ENCODE measurements at places on chromosomes 5 and 9.

DNA sequence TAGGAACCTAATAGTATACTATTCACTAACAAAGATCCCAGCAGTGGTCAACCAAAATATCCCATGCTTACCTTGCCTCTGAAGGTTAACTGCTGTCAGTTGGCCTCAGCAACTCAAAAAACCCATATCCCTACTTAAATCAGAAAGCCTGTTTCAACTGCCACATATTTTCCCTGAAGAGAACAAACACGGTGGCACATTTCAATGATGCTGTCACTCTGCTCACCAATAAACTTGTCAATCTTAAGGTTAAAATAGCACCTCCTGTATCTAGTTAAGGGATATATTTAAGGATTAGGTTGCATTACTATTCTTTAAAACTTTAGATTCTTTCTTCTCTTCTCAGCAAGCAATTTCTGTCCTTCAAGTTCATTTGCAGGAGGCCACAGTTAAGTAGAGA is 986.9 kb downstream of the CDH18 start:
- DNase-seq: no peak

GRCh38 chr5:10563110-10563944 is 543 bp upstream of the ANKRD33B start:
- DNase-seq: no peak

GRCh38 chr5:137389042-137389441 is 110.1 kb downstream of the SPOCK1 start:
- no peak for DNase-seq

DNA sequence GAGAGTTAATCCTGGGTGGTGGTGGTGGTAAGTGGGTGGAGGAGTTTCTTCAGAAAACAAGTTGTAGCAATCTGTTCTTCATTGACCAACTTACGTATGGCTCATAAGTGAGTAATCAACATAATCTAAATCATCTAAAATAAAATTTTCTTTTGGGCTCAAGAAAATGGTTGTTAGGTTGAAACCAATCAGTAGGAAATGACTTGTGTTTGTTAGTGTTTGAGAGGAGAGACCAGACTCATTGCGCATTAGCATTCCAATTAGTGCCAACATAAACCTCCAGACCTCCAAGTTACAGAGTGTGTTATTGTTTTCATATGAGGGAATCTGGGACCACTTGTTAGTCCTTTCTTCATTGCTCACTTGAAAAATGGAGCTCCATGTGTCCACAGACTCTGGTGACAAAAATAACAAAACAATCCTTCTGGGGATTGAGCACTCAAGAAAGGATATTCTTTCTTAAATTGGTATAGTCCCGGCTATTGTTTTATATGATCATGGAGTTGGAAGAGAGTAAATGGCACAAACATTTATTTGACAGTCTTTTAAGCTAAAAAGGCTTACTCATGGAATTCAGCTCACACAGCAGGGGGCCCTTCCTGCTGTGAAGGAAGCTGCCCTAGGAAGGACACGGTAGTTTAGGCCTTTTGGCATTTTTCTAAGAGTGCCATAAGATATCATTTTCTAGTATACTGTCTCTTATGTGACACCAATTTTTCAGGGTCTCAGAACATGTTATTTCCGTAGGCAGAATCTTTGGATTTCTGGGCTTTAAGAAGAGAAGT is 441.1 kb downstream of the EBF1 start:
- DNase-seq: peak; percentile 71

DNA sequence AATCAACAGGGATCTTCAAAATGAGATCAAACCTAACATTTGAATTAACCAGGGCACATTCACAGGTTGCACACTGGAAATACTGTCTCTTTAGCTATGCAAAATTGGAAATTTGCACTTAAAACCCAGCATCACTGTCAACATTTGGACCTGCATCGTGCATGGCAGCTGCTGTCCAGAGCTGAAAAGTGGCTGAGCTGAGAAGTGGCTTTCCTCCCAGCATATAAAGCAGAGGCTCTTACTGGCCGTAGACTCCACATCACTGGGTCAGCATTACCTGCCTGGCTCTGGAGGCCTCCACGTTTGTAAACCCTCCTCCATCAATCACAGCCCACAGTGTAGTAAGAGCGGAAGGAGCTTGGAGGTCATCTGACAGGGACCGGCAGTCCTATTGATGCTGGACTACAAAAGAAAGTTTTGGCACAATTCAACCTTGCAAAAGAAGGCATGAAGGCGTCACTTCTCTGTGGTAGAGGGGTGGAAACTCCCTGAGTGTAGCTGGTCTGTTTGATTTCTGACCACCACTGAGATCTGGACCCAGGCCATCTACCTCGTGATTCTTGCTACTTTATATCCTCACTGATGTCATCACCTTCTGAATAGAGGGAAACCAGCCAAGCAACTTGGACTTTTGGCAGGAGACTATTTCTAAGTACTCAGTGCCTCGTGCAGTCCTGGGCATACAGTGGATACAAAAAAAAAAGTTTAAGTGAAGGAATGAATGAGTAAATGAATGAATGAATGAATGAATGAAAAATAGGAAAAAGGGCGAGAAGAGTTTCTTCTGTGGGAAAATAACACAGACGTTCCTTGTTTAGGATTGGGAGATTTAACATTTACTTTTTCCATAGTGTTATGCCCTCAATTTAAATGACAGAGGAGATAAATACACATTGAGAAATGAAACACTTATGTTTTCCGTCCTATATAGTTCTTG is 14.8 kb downstream of the RASEF start:
- DNase-seq: peak; percentile 81

DNA sequence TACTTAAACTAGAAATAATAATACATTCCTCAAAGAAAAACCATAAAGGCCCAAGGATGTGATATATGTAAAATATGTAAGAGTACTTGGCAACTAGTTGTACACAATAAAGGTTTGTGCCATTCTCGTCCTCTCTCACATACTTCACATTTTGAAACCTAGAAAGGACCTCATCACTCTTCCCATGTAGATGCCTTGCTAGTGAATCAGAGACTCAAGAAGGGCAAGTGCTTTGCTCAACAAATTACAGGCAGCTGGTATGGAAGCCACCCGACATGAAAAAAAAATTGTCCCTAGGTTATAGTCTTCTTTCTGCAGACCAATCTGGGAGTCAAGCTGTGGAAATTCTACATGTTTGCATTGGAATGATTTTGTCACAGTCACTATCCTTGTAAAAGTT is 31.7 kb downstream of the ADRB2 start:
- peak; percentile 55 for DNase-seq

DNA sequence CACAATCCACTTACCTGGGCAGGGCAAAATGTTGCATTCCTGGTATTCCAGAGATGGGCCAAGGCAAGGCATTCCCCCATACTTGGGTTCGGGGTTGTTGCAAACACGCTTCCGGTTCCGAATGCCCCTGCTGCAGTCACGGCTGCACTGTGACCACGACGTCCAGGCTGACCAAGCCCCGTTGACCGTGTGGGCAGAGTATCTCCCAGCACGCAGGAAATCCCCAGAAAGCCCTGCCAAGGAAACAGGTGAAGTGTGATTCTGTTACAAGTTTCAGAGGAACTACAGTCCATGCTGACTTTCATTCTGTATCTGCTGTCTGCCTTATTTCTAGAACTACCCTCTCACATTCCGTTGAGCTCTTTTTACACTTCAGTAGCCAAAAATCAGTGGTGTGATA is 483.0 kb downstream of the SEMA5A start:
- DNase-seq: no peak

- no peak for DNase-seq
These were observed 592.8 kb downstream of the CSNK1G3 start for GRCh38 chr5:124104821-124105220.

GRCh38 chr5:17817990-17818389 is 183.7 kb downstream of the TAF11L14 start:
- DNase-seq: peak; percentile 71

- DNase-seq: no peak
These were observed 26.4 kb upstream of the NSMF start for GRCh38 chr9:137485343-137486140.

Measured in fibroblast of upper back skin (primary cell).